ENCODE measurements at places on chromosomes 6 and 20.

- no peak for DNase-seq
Measured at GRCh38 chr6:499617-500016, 108.1 kb downstream of the IRF4 start.

GRCh38 chr6:53837865-53838769 lies 43.3 kb downstream of the LRRC1 start:
- no peak for DNase-seq

DNA sequence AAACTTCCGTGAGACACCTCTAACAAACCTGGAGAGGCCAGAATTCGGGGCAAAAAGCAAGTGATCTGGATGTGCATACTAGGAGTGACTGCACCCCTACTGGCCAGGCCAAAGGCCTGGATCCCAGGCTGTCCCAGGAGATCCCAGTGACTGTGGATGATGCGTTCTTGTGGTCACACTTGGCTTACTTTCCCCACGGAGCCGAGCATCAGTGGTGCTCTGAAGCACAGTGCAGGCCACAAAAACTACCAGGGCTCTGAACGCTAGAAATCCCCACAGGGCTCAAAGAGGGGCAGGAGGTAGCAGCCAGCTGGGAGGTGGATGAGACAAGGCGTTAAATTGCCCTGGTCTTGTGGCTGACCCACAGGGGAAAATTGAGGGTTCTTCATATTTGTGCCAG lies 7.1 kb downstream of the TRIM26 start:
- no peak for DNase-seq

GRCh38 chr20:19560881-19561480 lies 197.1 kb upstream of the RIN2 start:
- DNase-seq, result no peak

DNA sequence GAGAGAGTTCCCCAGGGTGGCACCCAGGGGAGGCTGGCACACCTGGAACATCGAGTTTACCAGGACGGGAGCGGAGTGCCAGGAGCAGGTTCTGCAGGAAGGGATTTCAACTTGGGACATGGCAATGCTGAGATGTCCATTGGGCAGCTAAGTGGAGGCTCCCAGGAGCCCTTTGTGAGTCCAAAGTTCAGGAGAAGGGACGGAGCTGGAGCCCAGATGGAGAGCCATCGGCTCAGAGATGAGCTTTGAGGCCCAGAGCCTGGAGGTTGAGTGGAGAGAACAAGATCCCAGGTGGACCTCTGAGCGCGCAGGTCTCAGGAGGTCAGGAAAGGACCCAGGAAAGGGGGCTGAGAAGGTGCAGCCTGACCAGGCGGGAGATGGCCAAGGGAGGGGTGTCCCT lies 67.5 kb upstream of the AFDN start:
- DNase-seq, result no peak

Data from ecto neural progenitor cell (in vitro differentiated cells).